Heart right ventricle (tissue), 16 donors: ENCODE measurements at places on chromosomes 7 and 10. TPM values are rescaled to one million over a fixed set of nuclear protein-coding genes. Genes with fewer than 3 reads are reported as not detected.

Gene ACTL6B
- not detected for polyA plus RNA-seq

Gene PRSS1
- polyA plus RNA-seq: not detected

DNA sequence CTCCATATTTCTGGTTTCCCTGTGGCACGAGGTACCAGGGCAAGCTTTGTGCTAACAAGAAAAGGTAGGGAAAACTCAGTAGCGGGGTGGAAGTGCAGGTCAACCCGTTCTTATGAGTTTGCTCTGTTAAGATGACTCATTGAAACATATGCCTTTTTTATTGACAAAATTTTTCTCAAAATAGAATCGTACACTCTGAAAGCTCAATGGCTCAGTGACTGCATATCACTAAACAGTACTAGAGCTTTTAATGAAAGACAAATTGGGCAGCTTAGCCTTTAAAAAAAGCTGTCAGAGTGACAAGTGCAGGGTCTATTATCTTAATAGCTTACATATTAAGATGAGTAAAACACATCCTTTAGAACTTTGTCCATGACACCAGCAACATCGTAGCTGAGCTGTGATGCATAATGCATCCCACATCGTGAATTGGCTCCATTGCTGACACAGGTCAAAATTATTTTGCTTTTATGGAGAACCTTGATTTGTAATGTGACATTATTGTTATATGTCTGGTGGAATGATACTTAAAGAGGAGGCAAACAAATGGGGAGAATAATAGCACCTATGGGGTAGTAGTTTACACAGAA is 264.4 kb downstream of the ETV1 start:
- DNase-seq: no peak

DNA sequence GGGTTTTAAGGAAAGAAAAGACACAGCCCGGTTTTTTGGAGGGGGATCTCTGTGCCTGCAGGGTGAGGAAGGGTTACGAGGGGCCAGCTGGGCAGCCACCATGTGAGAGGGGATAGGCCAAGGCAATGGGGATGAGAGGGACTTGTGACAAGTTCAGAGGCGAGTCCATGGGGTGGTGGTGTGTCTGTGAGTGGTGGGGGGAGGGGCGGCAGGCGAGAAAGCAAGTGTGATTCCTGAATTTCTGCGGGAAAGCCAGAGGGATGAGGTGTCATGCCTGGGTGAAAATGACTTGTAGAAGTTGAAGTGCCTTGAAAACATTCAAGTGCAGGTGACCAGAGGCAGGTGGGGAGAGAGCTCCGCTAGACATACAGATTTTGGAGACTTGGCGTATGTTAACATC is 61.0 kb upstream of the RNF32 start:
- no peak for DNase-seq
